Right ventricle myocardium superior (tissue), 1 donor: ENCODE measurements at places on chromosomes 7 and 10. TPM values are rescaled to one million over a fixed set of nuclear protein-coding genes. Genes with fewer than 3 reads are reported as not detected.

TSPAN12 gene
- total RNA-seq = 56.9 TPM

TMEM176A gene
- 27.1 TPM for total RNA-seq

DNA sequence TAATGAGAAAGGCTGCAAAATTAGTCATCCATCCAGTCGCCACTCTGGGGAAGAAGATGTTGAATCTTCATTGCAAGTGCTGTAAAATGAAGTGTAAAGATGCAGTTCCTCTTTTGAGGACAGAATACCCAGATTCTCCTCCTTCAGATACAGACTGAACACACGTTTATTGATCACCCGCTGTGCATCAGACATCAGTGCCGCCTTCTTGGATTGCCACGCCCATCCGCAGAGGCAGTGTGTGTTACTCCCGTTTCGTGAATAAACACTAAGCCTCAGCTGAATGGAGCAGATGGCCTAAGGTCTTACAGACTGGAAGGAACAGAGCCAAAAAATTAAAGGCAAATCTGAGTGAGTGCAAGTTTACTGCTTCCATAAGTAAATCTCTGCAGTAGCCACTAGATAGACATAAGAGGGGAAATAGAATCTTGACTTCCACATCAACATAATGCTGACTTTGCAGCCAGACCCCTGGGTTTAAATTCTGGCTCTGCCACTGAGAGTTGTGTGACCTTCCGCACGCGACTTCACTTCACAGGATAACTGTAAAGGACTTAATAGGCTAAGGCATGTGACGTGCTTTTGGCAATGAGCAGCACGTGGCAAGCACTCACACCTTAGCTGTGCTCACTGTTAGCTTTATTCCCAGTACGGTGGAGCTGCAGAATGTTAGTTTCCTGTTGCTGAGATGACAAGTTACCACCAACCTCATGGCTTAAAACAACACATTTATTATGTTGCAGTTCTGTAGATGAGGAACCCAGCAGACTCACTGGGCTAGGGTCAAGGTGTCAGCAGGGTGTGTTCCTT is 285.9 kb downstream of the CELF2 start:
- DNase-seq = no peak

- DNase-seq = no peak
These were observed 42.7 kb downstream of the PAXIP1 start for GRCh38 chr7:154960063-154960790.

- no peak for DNase-seq
These were observed 53.1 kb upstream of the NKX6-2 start for GRCh38 chr10:132839061-132839460.

DNA sequence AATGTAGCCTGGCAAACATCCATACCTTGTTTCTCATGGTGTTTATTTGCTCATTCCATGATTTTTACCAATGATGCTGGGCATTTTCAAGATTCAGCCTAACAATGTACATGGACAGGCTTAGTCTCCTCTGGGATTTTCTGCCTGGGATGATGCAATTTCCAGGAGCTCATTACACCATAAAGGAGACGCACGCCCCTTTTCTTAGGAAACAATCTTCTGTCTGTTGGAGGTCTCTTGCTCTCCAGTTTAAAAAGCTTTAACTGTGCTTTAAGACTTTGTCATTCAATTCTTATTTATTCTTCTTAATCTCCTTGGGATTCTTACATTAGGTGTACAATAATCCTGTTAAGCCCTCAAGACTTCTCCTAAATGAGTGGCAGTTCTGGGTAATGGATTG is 150.3 kb upstream of the NRP1 start:
- DNase-seq = no peak

DNA sequence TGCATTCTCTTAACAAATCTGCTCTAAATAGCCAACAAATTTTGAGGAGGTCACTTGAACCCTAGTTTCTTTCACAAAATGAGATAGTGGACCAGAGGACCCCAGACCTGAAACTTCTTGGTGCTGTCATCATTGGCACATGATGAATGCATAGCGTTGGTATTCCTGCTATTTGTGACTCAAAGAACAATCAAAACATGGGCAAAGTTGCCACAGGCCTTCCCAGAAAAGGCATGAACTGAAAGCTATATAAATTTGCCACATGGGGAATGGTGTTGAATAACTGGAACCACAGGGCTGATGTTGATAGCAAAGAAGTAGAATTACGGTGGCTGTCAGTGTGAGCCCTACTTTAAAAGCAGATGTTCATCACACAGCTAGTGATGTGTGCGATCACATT is 219.9 kb upstream of the KMT2E start:
- no peak for DNase-seq

DNA sequence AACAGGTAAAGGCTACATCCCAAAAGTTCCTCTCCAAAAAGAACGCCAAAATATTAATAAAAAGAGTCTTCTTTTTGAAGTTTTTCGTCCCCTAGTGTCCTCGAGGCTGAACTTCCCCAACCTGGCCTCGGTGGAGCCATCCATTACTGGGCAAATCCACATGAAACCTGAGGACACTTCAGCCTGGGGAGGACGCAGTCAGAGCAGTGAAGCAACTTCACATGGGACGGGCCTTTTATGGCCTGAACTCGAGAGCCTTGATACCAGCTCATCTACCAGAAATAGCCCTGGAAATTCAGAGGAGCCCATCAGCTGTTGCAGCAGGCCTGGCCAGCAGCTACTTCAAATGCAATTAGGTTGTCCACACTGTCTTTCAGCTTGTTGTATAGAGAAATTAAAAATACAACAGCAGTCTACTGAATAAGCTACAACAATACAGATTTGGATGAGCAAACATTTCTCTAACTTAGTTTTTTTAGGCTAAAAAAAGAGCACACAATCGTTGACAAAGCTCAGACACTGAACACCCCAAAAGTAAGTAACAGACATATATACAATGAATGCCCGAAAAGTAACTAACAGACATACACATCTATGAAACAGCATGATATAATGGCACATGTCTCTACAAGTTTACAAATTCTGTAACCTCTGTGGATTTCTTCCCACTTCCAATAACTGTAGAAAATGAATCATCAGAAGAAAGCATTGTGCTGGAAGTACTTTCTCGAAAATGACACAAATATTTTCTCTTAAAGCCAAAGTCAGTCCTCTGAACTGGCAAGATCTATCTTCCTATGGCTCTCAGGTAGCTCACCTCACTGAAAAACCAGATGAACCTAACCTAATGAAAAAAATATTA is at the start of gene SVIL:
SVIL (minus strand) TSS at position 208 of the 862 bp plus-strand sequence. CDS start 79,913 bp downstream, outside the sequence.
- peak; percentile 72 for DNase-seq

DNA sequence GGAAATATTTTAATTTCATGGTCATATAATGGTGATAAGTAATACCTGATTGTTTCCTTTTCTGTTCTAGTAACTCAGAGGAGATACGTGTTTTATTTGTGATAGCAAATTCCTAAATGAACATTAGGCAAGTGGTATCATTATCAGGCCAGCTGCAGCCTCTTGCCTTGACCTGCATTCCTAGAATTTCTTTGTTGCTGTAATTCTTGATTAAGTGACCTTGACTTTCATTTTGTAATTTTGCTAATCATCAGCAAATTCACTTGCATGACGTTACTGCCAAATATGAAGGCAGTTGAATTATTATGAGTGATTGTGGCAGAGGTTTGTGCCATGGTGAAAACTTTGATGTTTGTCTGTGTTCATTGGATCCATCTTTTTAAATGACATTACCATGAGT is 5.6 kb upstream of the AS3MT start:
- DNase-seq = no peak

GRCh38 chr7:4733936-4734528 is 41.4 kb upstream of the AP5Z1 start:
- DNase-seq = no peak

DNA sequence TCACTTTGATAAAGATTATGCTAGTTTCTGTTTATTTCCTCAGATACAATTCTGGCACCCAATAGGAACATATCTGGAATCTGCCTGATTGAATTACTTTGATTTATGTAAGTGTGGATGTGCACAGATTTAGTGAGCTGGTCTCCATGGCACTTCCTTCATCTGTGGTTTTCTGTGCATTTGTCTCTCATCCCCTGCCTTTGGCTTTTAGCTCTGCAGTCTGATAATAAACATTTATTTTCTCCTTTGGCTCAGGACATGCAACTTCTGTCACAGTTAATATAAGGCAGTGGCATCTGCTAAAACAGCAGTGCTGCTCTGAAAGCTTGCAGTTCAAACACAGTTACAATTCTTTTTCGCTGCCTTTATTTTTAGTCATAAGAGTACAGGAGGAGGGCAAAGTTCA is 273.7 kb upstream of the CHRM2 start:
- no peak for DNase-seq

DNA sequence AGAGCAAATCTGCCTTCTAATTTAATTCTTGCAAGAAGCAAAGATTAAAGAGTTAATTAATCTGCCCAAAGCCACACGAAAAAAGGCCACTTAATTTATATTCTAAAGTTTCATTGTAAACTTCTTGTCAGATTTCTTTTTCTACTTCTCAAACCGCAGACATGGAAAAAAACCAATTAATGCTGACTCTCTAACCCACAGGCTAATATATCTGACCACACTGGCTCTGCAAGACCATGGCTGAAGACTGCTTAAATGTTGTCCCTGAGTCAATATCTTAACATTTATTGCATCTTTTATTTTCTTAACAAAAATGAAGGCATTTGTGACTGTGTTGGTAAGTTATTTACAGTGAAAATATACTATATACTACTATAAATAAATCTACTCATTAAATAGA is 234.0 kb upstream of the SP8 start:
- DNase-seq = no peak

DNA sequence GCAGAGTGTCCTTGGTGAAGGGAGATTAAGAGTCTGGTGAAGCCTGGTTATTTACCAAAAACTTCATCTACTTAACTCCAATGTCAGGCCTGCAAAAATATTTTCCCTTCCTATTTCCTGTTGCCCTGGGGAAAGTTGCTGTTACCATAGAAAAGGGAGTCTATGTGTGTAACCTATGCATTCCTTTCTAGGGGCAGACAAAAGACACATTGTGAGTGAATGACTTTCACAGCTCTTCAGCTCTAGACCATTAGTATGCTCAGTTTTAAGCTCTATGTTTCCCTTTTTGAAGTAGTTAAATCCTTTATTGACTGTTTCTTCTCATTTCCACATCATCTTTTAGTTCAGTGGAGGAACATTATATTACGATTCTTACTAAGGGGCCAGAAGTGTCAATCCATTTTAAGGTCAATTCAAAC is 45.6 kb upstream of the SGCE start:
- no peak for DNase-seq

DNA sequence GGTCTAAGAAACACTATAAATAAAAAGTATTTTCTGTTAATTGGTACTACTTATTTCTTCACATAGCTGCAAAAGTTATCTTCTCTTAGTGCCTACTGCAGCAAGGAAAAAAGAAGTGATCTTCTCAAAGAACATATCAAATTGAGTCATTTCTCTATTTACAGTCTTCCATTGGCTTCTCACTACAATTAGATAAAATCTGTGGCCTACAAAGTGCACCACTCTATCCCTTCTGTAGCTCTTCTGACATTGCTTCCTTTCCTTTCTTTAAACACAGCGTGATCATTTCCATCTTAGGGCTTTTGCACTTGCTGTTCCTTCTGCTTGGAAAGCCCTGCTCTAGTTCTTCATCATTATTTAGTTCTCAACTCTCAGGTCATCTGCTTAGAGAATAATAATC is 44.7 kb downstream of the MXI1 start:
- no peak for DNase-seq
